ENCODE measurements at places on chromosomes 6 and 20. TPM values are rescaled to one million over a fixed set of nuclear protein-coding genes. Genes with fewer than 3 reads are reported as not detected.

- H3K36me3 ChIP-seq: no peaks in the 10 kb centered on the region
- DNase-seq: no peak
- H3K4me3 ChIP-seq: no peak overlapping the region
- no peak overlapping the region for H3K27ac ChIP-seq
- no peaks in the 10 kb centered on the region for H3K27me3 ChIP-seq
Observed at GRCh38 chr6:135144673-135145062, 36.4 kb upstream of the MYB start.

DNA sequence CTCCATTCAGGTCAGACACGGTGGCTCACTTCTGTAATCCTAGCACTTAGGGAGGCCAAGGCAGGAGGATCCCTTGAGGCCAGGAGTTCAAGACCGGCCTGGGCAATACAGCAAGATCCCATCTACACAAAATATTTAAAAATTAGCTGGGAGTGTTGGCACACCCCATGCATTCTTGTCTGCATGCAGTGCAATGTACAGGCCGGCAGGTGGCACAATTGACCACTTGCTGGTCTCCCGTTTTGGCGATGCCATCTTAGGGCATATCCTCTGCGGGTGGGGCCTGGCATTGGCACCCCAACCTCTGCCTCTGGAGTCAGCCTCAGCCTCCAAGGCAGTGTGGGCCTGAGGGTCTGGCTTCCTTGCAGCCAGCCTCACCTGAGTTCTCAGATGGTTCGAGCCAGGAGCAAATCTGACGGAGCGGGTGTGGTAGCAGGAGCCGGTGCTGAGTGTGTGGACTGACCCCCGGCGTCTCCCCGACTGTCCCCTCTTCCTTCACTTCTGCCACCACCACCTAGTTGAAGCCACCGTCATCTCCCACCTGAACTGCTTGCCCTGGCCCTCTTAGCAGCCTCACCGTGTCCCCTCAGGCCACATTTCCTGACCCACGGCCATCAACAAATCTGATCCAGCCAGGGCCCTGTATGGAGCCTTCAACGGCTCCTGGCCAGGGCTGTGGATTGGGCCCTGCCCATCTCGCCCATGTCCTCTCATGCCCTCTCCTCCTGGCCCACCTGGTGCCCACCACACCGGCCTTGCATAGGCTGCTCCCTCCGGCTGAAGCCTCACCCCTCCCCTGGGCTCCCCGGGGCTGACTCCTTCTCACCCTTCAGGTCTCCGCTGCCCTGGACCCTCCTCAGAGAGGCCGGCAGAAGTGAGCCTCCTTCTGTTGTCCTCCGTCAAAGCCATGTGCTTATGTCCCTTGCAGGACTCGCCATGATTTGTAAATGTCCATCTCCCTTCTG, 44.0 kb downstream of the EFCAB8 start:
- no peak for DNase-seq
- H3K27ac ChIP-seq: no peak overlapping the region
- no peaks in the 10 kb centered on the region for H3K27me3 ChIP-seq
- no peak overlapping the region for H3K4me3 ChIP-seq
- H3K36me3 ChIP-seq: no peaks in the 10 kb centered on the region

DNA sequence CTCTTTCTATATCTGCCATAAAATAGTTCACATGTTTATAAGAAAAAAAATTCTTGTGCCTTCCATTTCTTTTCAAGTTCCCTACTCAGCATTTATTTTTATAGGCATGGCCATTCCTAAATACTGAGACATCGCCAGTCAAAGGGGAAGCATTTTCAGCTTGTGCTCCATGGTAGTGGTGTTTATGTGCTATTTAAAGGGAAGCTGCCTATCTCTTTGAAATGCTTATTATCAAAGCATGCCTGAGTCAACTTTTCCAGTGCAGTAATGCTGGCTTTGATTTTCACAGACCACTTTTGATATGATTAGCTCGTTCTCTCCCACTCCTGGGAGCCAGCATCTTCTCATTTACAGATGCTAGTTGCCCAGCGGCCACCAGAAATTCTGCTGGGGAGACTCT, 124.1 kb upstream of the RIN2 start:
- no peak overlapping the region for H3K4me3 ChIP-seq
- H3K27me3 ChIP-seq: no peaks in the 10 kb centered on the region
- H3K36me3 ChIP-seq: no peaks in the 10 kb centered on the region
- H3K27ac ChIP-seq: no peak overlapping the region
- H3K4me1 ChIP-seq: no peaks in the 10 kb centered on the region

DNA sequence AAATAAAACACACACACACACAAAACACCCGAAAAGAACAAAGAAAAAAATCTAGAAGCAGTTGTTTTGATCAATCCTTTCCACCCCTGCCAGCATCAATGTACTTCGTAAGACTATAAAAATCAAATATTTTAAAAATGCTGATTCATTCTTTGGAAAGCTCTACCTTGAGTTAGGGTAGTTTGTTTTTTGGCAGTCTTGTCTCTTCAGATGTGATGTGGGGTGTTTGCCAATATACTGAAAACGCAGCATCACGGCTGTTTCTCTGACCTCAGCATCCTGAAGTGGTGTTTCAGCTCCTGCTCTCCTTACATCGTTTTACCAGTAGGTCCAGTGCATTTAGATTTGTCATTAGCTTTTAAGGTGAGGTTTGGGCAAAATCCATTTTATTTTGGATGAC, 526.0 kb downstream of the UTRN start:
- DNase-seq: no peak
- H3K27me3 ChIP-seq: no peaks in the 10 kb centered on the region
- H3K27ac ChIP-seq: no peak overlapping the region
- H3K4me1 ChIP-seq: no peaks in the 10 kb centered on the region

GRCh38 chr6:22194188-22194921, 102.5 kb downstream of the PRL start:
- no peaks in the 10 kb centered on the region for H3K36me3 ChIP-seq
- no peak for DNase-seq
- H3K4me3 ChIP-seq: no peak overlapping the region
- no peaks in the 10 kb centered on the region for H3K27me3 ChIP-seq
- no peak overlapping the region for H3K27ac ChIP-seq

- H3K27ac ChIP-seq: no peak overlapping the region
- H3K36me3 ChIP-seq: no peaks in the 10 kb centered on the region
- H3K4me3 ChIP-seq: no peak overlapping the region
- H3K27me3 ChIP-seq: no peaks in the 10 kb centered on the region
- no peak for DNase-seq
Observed at GRCh38 chr6:137175868-137176245, 2.4 kb upstream of the IL22RA2 start.

DNA sequence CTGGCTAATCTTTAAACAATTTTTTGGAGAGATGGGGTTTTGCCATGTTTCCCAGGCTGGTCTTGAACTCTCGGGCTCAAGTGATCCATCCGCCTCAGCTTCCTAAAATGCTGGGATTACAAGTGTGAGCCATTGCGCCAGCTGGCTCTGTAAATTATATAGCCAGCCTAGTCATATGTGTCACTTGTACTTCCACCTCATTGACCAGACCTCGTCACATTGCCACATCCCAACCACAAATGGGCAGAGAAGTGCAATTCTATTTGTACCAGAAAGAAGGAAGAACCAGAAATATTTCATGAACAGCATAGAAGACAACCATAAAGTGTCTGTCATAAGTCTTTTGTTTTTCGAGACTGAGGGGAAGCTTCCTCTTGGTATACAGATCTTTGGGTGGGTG, 304.9 kb upstream of the RNF24 start:
- no peaks in the 10 kb centered on the region for H3K4me1 ChIP-seq
- H3K27ac ChIP-seq: no peak overlapping the region
- H3K4me3 ChIP-seq: no peak overlapping the region

- no peak for DNase-seq
- H3K4me1 ChIP-seq: peaks cover 63% of the 10 kb centered on the region
- no peaks in the 10 kb centered on the region for H3K36me3 ChIP-seq
- H3K27me3 ChIP-seq: no peaks in the 10 kb centered on the region
- H3K4me3 ChIP-seq: no peak overlapping the region
Observed at GRCh38 chr20:50224531-50225255, 34.1 kb downstream of the CEBPB start.

DNA sequence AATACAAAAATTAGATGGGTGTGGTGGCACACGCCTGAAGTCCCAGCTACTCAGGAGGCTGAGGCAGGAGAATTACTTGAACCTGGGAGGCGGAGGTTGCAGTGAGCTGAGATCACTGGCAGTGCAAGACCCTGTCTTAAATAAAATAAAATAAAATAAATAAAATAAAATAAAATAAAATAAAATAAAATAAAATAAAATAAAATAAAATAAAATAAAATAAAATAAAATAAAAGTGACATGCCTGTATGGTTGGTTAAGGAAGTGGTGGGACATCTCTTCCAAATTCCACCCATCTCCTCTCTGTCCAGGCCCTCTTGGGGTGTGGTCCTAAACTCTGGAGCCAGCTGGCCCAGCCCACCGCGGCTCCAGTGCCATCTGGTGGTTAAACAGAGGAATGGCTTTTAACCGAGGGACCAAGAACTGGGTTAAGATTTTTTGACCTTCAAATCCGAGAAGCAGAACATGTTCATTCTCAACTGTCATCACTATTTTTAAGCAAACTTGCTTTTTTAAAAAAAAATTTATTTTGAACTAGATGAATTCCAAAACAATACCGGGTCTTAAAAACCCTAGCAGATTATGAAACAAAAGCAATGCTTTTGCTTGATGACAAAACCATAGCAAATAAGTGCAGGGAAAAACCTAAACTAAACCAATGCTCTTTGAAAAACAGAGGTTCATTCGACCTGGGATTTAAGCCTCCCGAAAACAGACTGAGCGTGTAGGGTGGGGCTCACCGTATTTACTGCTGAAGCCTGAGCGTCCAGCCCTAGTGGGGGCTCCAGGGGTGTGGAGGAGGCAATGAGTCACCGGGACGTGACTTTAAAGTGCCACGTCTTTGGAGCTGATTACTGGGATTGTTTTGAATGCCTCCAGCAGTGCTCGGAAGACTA, 68.8 kb downstream of the CDC5L start:
- H3K36me3 ChIP-seq: peaks cover 11% of the 10 kb centered on the region
- no peak overlapping the region for H3K4me3 ChIP-seq
- DNase-seq: no peak
- H3K27ac ChIP-seq: no peak overlapping the region
- peaks cover 24% of the 10 kb centered on the region for H3K4me1 ChIP-seq

DNA sequence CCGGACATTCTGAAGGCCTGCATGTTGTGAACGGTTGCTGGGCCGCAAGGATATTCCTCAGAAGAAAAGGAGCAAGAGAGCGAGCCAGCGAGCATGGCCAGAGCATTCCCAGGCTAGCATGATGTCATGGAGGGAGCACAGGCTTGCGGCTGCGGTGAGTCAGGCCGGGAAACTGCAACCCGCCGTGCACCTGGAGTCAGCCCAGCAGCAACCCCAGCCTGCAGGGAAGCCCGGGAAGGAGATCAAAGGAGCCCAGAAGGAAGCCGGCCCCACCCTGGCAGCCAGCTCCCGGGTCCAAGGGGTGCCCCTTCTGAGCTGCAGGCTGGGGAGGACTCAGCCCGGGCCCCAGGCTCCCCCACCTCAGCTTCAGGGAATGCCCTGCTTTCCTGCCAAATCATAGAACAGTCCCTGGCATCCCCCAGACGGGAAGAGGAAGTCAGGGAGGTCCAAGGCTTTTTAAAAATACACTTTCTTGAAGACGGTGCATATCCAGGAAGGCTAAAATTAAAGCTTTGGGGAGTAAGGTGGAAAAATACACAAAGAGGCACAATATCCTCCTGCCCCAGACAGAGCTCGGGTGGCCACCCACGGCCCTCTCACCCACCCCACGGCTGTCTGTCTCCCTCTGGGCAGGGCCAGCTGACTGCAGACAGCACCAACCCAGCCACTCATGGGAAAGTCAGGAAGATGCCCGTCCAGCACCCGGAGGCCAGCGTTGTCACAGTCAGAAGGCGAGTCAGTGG, 53.7 kb downstream of the BMP7 start:
- H3K4me1 ChIP-seq: peaks cover 8% of the 10 kb centered on the region
- no peaks in the 10 kb centered on the region for H3K36me3 ChIP-seq
- H3K27ac ChIP-seq: no peak overlapping the region
- no peak overlapping the region for H3K4me3 ChIP-seq
- DNase-seq: no peak
- no peaks in the 10 kb centered on the region for H3K27me3 ChIP-seq

GRCh38 chr6:106820412-106820852, 154.1 kb downstream of the CD24 start:
- H3K27me3 ChIP-seq: peaks cover 4% of the 10 kb centered on the region
- no peaks in the 10 kb centered on the region for H3K4me1 ChIP-seq
- H3K36me3 ChIP-seq: no peaks in the 10 kb centered on the region
- no peak overlapping the region for H3K27ac ChIP-seq

GRCh38 chr6:154567695-154568220, 57.3 kb upstream of the CNKSR3 start:
- H3K27ac ChIP-seq: no peak overlapping the region
- no peaks in the 10 kb centered on the region for H3K4me1 ChIP-seq
- no peaks in the 10 kb centered on the region for H3K27me3 ChIP-seq
- no peaks in the 10 kb centered on the region for H3K36me3 ChIP-seq
- no peak overlapping the region for H3K4me3 ChIP-seq
- no peak for DNase-seq

DNA sequence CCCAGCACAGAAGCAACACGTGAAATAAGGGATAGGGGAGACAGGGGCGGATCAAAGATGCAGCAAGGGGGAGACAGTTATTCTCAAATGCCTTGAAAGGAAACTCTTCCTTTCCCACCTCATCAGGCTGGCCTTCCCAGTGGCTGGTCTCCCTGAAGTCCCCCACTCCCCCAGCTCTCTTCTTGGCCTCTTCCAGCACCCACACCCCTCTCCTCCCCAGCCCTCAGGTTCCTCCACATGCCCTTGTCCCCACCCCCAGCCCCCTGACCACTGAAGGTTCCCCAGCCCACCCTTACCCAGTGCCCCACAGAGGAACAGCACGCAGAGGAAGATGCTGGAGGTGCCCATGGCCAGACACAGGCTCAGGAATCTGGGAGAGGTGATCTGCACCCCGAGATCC, 1.7 kb upstream of the LY6G6D start:
- no peak for DNase-seq
- H3K36me3 ChIP-seq: no peaks in the 10 kb centered on the region
- peak overlapping the region; percentile 79 for H3K27ac ChIP-seq
- H3K27me3 ChIP-seq: no peaks in the 10 kb centered on the region

- no peak overlapping the region for H3K27ac ChIP-seq
- no peaks in the 10 kb centered on the region for H3K27me3 ChIP-seq
- no peak for DNase-seq
- H3K4me1 ChIP-seq: peaks cover 6% of the 10 kb centered on the region
- no peaks in the 10 kb centered on the region for H3K36me3 ChIP-seq
Observed at GRCh38 chr20:46814366-46815232, 80.0 kb upstream of the EYA2 start.

GRCh38 chr6:108897371-108897770, 49.1 kb downstream of the ARMC2 start:
- DNase-seq: no peak
- no peaks in the 10 kb centered on the region for H3K36me3 ChIP-seq
- no peaks in the 10 kb centered on the region for H3K27me3 ChIP-seq
- no peaks in the 10 kb centered on the region for H3K4me1 ChIP-seq
- H3K27ac ChIP-seq: no peak overlapping the region

The SLC12A5 gene
- not detected for total RNA-seq

The MRAP2 gene
- 0.99 TPM for total RNA-seq

The TDRD6 gene
- 0.04 TPM for total RNA-seq

The CAGE1 gene
- not detected for total RNA-seq

The GLP1R gene
- under 0.01 TPM for total RNA-seq

The HAO1 gene
- total RNA-seq: not detected

The CNBD2 gene
- total RNA-seq: 5.0 TPM

The MAS1 gene
- total RNA-seq: not detected

The POU5F1 gene
- total RNA-seq: 5.5 TPM

The SLC4A11 gene
- total RNA-seq: 24.7 TPM

The TNFRSF6B gene
- total RNA-seq: 10.7 TPM

The UBR2 gene
- total RNA-seq: 25.9 TPM

The FKBP1C gene
- total RNA-seq: not detected

The LAMA4 gene
- 8.1 TPM for total RNA-seq
